ENCODE measurements at places on chromosomes 1 and 21.
A peak's percentile ranks its signal among the peaks of the same experiment; 100 is the strongest.

GRCh38 chr1:229260297-229260696, 10.6 kb upstream of the RAB4A start:
- DNase-seq = no peak

DNA sequence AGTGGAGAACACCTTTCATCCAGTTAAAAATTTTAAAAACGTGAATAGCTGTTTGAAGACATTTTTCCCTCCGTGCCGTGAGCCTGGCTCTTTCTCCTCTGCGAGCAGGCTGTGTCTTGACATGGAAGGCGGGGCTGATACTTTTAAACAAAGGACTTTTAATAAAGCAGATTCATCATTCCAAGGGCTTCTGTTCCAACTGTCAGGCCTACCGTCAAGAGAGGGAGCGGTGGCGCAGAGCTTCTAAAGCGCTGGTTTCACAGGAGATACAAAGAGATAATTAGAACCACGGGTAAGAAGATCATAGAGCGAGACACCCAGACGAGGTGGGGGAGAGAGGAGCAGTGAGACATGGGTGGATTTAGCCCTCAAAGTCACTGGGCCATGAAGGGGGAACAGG, 247.4 kb upstream of the C1orf174 start:
- no peak for DNase-seq

GRCh38 chr1:44072821-44073220, 41.6 kb upstream of the SLC6A9 start:
- DNase-seq = no peak

- DNase-seq = peak; percentile 84
Measured at GRCh38 chr21:34530261-34530660, 18.3 kb upstream of the KCNE1 start.

GRCh38 chr1:245933431-245934045, 573.5 kb downstream of the SMYD3 start:
- DNase-seq = no peak

- DNase-seq = no peak
Measured at GRCh38 chr1:44543064-44543744, 131.1 kb downstream of the TMEM53 start.

GRCh38 chr1:110076789-110077500, 6.5 kb upstream of the ALX3 start:
- DNase-seq = no peak

DNA sequence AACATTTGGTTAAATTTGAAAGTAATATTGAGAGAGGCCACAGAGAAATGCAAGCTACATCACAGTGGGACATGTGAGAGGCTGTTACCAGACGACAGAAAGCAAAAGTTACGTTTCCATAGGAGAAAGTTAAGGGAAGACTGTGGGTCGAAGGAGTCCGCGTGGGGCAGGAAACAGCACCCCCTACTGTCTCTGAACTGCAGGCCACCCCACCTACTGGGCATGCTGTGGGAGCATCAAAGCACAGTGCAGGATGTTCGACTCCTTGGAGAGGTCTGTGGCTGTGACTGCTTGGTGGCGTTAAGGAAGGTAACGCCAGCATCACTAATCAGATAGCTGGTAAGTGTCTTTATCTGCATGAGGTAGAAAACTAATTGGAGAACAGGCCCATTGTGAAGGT, 123.9 kb downstream of the PTBP2 start:
- DNase-seq = no peak

- no peak for DNase-seq
Measured at GRCh38 chr1:90361026-90361425, 356.1 kb downstream of the BARHL2 start.

- no peak for DNase-seq
Measured at GRCh38 chr1:15354580-15354965, 55.1 kb upstream of the EFHD2 start.

DNA sequence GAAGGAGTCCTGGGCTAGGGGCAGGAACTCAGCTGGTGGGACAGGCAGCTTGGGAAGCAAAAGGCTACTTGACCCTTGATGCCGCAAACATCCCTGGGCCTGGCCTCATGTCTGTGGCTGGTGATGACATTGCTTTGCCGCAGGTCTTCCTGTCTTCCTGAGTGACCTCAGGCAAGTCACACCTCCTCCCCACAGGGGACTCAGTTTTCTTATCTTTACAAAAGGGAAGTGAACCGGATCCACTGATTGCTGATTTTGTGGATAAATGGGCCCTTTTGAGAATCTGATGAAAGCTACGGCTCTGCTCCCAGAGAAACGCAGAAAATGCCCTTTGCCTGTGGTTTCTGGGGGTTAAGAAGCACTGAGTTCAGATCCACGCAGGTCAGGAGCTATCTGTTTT, 20.7 kb downstream of the PLOD1 start:
- DNase-seq = no peak

- peak; percentile 93 for DNase-seq
Measured at GRCh38 chr1:178931858-178932551, 61.1 kb upstream of the ANGPTL1 start.
